ENCODE measurements at places on chromosomes 7 and 10.

- no peak for DNase-seq
Measured at GRCh38 chr10:63280386-63280785, 147.3 kb downstream of the NRBF2 start.

DNA sequence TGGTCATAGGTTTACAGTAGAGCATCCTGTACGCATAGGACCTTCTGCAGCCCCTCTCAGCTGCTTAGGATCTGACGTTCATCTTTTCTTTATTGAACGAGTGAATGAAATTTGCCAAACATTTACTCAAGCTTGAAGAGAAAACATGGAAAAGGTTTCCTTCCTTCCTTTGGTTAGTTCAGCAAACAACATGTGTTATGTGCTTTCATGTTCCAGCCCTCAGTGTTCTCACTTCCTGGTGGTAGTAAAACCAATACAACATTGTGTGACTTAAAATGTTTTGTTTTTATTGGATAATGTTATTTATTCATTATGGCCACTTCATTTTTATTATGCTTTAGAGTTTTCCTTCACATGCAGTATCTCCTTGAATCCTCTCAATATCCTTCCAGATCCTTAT is 1.4 kb upstream of the CDCA7L start:
- no peak for DNase-seq

GRCh38 chr10:2964632-2965296 is 102.6 kb upstream of the PFKP start:
- DNase-seq, result no peak

- DNase-seq, result no peak
Measured at GRCh38 chr7:70657571-70657970, 474.4 kb upstream of the GALNT17 start.

DNA sequence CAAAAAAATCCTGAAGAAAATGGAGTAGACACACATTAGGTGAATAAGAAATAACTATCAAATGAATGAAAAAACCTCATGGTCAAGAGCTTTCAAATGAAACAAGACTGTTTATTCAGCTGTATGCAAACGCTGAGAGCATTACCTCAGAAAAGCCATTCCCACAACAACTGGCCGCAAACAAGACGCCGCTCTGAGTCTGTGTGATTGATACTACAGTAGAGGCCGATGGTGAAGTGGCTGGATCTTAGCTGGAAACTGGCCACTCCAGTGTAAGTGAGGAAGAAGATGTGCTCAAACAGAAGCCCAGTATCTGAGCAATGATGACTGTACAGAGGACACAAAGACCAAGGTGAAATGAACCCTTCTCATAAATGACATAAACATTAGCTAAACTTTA is 252.4 kb upstream of the GHITM start:
- DNase-seq, result no peak

DNA sequence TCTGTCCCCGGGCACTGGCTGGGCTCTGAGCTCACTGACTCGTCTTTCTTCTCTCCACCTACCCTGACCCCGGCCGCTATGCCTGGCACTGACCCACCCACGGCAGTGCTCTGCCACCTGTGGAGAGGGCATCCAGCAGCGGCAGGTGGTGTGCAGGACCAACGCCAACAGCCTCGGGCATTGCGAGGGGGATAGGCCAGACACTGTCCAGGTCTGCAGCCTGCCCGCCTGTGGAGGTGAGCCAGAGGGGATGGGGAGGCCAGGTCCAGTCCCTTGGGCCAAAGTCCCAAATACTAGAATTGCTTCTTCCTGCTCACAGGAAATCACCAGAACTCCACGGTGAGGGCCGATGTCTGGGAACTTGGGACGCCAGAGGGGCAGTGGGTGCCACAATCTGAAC is 27.3 kb downstream of the TBATA start:
- no peak for DNase-seq

- no peak for DNase-seq
Measured at GRCh38 chr7:128408709-128409595, 830 bp downstream of the IMPDH1 start.

GRCh38 chr7:105399043-105399725 is 10.5 kb upstream of the SRPK2 start:
- DNase-seq, result no peak
